ENCODE measurements at places on chromosomes 2 and 18. TPM values are rescaled to one million over a fixed set of nuclear protein-coding genes. Genes with fewer than 3 reads are reported as not detected.
A peak's percentile ranks its signal among the peaks of the same experiment; 100 is the strongest.

DNA sequence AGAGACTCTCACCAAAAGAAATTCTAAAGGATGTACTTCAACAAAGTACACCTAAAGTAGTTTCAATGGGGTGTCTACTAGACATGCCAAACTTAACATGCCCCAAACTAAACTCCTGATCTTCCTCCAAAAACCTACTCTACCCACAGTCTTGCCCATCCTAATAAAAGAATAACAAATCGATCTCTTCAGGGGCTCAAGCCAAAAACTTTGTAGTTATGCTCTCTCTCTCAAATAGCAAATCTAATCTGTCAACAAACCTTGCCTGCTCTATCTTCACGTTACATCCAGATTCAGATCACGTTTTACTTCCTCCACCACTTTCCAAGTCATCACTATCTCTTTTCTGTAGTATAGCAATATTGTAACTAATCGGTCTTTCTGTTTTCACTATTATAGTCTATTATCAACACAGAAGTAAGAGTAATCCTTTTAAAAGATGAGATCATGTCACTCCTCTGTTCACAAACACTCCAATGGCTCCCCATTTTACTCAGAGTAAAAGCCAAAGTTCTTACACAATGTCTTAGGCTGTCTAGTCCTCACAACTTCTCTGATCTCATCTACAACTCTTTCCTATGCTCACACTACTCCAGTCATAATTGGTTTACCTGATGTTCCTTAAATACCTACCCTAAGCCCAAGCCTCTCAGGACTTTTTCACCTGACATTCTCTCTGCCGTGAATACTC is 79.9 kb downstream of the THADA start:
- no peak for DNase-seq

- DNase-seq: no peak
These were observed 107.4 kb upstream of the ACAA2 start for GRCh38 chr18:49920731-49921130.

CGREF1 gene
- total RNA-seq: 2.1 TPM

CRYGC gene
- total RNA-seq: not detected

GRCh38 chr18:44198612-44199284 is 481.9 kb upstream of the SETBP1 start:
- no peak for DNase-seq

LDLRAD4 gene
- 1.8 TPM for total RNA-seq

DNA sequence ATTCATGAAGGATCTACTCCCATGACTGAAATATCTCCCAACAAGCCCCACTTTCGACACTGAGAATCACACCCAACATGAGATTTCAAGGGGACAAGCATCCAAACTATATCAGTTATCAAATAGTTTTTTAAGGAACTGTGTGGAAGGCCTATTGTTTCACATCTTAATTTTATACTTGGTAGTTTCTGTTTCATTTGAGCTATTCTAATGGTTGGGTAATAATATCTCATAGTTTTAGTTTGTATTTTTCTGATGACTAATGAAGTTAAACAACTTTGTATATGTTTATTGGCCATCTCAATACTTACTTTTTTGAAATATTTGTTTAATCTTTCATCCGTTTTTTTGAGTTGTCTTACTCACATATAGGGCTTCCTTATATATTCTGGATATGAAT is 135.0 kb downstream of the SCG2 start:
- no peak for DNase-seq

PRSS56 gene
- not detected for total RNA-seq

GRCh38 chr2:150994076-150994475 is 267.6 kb downstream of the RBM43 start:
- DNase-seq: no peak

DNA sequence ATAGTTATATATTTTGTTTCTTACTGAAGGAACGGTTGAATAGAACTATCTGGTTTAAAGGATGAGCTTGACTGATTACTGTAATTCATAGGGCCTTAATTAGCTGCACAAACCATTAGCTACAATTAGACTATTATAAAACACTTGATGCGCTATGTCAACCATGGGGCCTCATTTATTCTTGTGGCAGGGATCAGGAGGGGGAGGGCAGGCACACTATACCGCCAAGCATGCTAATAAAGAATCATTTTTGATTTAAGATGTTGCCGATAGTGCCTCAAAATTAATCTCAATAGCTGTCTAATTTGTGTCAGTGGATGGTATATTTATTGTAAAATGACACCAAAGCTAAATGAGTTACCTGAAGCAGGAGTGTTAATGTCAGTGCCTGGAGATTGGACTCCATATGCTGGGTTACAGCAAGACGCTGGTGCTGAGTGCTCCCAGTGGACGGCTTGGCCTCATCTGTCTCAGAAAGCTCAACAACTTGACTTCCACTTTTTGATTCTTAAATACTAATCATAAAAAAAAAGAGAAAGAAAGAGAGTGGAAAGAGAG is 1007.0 kb upstream of the CELF4 start:
- no peak for DNase-seq

CHRNG gene
- total RNA-seq: not detected

GRCh38 chr18:69031571-69031970 is 233.7 kb downstream of the CCDC102B start:
- DNase-seq: no peak

GRCh38 chr2:175396696-175397095 is 215.2 kb upstream of the ATP5MC3 start:
- DNase-seq: no peak

DNA sequence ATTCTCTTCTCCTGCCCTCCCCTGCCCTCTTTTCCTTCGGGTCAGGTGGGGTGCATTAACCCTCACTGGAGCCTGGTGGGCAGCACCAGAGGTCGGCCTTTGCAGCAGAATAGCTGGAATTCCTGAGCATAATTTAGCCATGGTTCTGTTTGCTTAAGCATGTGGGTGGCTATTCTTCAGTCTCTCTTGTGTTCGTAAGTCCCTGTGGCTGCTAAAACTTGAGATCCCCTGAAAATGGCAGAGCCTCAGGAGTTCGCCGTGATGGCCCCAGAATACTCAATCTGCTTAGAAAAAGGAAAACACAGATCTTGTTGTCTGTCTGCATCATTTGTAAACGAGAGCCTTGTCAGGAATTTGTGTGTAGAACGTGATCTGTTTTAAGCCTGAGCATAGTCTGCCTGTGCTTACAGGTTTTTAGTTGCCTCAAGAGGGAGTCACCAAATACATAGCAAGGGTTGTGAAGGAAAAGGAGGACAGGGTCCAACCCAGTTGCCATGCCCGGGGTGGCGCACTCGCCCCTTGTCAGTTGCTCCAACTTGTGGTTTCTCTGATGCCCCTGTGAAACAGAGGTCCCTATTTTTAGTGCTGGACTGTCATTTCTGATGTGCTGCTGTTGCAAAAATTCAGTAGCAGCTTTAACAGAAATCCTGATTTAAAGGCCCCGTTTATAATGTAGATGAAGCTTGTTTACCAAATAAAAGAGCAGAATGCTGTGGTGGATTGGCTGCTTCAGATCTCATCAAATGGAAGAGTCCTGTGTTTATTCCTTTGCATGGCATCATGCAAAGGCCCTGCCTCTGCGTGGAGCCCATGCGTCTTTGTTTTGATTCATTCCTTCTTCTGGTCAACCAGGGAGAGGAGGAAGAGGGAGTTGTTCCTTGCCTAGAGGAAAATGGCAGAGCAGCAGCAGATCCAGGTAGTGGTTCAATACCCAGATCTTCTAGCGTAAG is 74.8 kb downstream of the WDSUB1 start:
- peak; percentile 72 for DNase-seq

DNA sequence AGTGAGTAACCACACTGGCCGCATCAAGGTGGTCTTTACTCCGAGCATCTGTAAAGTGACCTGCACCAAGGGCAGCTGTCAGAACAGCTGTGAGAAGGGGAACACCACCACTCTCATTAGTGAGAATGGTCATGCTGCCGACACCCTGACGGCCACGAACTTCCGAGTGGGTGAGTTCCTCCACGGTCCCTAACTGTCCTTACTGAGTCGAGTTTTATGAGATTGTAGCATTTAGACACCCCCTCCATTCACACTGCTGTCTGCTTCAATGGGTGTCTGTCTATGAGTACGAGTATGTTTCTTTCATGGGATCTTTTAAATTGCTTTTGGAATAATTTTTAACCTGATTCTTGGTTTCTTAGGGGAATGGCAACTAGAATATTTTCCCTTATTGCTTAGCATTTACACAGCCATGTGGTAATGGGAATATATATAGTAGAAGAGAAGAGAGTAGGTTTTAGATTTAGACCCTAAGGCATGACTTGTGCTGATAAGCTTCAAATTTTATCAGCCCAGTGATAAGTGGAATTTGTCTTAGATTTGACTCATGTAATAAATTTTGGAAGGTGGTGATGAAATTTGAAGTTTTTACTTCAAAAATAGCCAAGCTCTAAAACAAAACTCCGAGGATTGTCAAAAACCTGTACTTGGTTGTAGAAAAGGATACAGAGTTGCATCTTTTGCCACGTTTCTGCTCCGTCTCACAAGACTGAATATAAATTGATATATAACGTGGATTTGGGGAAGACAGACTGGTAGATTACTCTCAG is 188.2 kb downstream of the LTBP1 start:
- no peak for DNase-seq

- DNase-seq: peak; percentile 73
These were observed at the start of gene GALNT14 for GRCh38 chr2:31138037-31138962. Gene GALNT14, minus strand, starts transcription at chr2:31138440. Its CDS starts 354 bp downstream, at chr2:31138086.

C2orf72 gene
- total RNA-seq: 1.0 TPM

- DNase-seq: no peak
These were observed 42.5 kb downstream of the WDR35 start for GRCh38 chr2:19947184-19947940.

- DNase-seq: peak; percentile 11
These were observed 108.7 kb downstream of the NDUFA10 start for GRCh38 chr2:239916205-239917124.

Data from H9 (cell line).